SJCRH30 (cell line): ENCODE measurements at places on chromosomes 5 and 9. TPM values are rescaled to one million over a fixed set of nuclear protein-coding genes. Genes with fewer than 3 reads are reported as not detected.

GRCh38 chr5:14168793-14169262 is 25.7 kb downstream of the TRIO start:
- DNase-seq = no peak
- H3K27ac ChIP-seq = no peak overlapping the region
- H3K4me1 ChIP-seq = no peaks in the 10 kb centered on the region
- no peaks in the 10 kb centered on the region for H3K36me3 ChIP-seq
- no peak overlapping the region for H3K4me3 ChIP-seq

GRCh38 chr5:26121338-26121737 is 917.0 kb downstream of the CDH9 start:
- no peaks in the 10 kb centered on the region for H3K4me1 ChIP-seq
- no peak overlapping the region for H3K27ac ChIP-seq
- H3K27me3 ChIP-seq = no peaks in the 10 kb centered on the region
- no peak overlapping the region for H3K4me3 ChIP-seq

DNA sequence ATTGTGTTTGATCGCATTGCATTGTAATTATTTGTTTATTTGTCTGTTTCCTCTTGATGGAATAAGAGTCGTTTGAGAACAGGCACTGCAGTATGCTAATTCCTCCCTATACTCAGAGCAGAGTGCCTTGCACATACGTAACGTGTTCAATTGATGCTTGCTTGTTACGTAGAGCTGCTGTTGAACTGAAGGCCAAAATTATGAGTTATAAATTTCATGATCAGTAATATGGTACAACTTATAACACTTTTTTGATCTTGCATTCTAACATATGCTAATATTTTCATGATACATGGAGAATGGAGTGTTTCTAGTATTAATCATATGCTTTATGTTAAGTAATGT is 26.5 kb upstream of the LIFR start:
- no peak overlapping the region for H3K27ac ChIP-seq
- DNase-seq = no peak
- no peak overlapping the region for H3K4me3 ChIP-seq
- no peaks in the 10 kb centered on the region for H3K36me3 ChIP-seq
- H3K27me3 ChIP-seq = peaks cover 9% of the 10 kb centered on the region; the same call in 1 of the 2 replicates

GRCh38 chr9:121564504-121565260 is 65.0 kb upstream of the GGTA1 start:
- H3K27me3 ChIP-seq = peaks cover 23% of the 10 kb centered on the region
- no peak overlapping the region for H3K4me3 ChIP-seq
- no peak overlapping the region for H3K27ac ChIP-seq
- no peaks in the 10 kb centered on the region for H3K36me3 ChIP-seq
- H3K4me1 ChIP-seq = no peaks in the 10 kb centered on the region
- DNase-seq = no peak

DNA sequence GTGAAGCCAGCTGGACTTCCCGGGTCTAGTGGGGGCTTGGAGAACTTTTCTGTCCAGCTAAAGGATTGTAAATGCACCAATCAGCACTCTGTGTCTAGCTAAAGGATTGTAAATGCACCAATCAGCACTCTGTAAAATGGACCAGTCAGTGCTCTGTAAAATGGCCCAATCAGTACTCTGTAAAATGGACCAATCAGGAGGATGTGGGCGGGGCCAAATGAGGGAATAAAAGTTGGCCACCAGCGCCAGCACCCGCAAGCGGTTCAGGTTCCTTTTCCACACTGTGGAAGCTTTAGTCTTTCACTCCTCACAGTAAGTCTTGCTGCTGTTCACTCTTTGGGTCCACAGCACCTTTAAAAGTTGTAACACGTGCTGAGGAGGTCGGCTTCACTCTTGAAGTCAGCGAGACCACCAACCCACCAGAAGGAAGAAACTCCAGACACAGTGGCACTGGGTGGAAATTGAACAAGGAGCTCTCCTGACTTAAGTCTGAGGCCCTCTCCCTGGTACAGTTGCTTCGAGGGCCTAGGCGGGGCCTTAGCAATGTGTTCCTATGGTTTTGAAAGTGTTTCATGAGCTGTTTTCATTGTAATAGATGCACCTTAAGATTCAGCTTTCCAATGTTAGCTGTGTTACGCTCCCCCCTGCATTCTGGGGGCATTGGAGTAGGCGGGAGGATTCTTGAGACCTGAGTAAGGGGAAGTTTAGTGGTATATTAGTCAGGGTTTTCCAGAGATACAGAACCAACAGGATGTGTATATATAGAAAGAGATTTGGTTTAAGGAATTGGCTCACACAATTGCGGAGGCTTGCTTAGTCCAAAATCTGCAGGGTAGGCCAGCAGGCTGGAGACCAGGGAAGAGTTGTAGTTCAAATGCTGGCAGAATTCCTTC is 21.5 kb upstream of the MYO10 start:
- H3K36me3 ChIP-seq = no peaks in the 10 kb centered on the region
- H3K4me1 ChIP-seq = no peaks in the 10 kb centered on the region
- no peak for DNase-seq

The MVB12B gene
- 19.5 and 21.9 TPM in 2 replicates for total RNA-seq

The KLF4 gene
- 3.8 and 3.9 TPM in 2 replicates for total RNA-seq

The SLC23A1 gene
- not detected in 2 replicates for total RNA-seq
